ENCODE measurements at places on chromosomes 5 and 9.
A peak's percentile ranks its signal among the peaks of the same experiment; 100 is the strongest.

GRCh38 chr9:21812415-21812814, 10.0 kb downstream of the MTAP start:
- no peak for DNase-seq

DNA sequence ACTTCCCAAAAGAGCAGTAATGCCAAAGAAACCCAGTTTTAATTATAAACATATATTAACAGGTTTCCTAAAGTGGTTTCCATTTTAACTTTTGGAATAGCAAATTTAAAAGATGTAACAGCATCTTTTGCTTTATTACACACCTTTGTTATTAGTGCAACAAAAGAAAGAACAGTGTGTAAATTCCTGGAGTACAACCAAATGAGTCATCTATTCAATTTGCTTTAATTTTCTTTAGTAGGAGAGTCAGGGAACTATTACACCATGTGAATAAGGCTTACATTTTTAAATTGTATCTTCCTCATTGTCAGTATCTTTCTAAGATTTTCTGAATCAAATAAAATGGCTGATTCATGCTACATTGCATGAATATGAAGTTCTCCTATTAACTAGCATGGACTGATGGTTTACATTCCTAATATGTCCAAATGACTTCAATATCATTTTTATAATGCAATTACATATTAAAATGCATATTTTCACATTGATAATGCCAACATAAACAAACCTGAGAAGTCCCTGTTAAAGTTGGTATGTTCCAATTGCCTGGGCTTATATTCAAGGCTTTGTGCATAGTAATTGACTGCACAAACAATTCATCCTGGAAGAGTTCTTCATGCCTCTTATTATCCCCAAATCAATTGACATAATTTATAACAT, 22.5 kb downstream of the EDIL3 start:
- no peak for DNase-seq

- DNase-seq: no peak
Measured at GRCh38 chr9:109477258-109478050, 20.7 kb downstream of the PTPN3 start.

DNA sequence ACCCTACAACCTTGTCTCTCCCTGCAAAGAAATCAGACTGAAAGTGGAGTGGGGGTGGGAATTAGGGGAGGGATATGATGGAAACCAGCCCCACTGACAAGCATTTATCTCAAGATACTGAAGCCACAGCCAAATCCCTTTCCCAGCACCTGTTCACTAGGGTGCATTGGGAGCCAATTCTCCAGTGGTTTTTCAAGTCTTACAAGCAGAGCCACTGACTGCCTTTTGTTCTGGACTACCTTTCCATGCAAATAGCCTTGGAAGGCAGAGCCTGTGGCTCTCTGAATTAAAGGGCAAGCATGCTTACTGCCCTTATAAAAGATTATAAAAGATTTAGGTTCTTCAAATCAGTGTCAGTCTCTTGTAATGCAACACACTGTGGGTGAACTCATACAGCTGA, 8.8 kb upstream of the GGTA1 start:
- DNase-seq: no peak

GRCh38 chr9:116048081-116048480, 105.5 kb upstream of the PAPPA start:
- no peak for DNase-seq

DNA sequence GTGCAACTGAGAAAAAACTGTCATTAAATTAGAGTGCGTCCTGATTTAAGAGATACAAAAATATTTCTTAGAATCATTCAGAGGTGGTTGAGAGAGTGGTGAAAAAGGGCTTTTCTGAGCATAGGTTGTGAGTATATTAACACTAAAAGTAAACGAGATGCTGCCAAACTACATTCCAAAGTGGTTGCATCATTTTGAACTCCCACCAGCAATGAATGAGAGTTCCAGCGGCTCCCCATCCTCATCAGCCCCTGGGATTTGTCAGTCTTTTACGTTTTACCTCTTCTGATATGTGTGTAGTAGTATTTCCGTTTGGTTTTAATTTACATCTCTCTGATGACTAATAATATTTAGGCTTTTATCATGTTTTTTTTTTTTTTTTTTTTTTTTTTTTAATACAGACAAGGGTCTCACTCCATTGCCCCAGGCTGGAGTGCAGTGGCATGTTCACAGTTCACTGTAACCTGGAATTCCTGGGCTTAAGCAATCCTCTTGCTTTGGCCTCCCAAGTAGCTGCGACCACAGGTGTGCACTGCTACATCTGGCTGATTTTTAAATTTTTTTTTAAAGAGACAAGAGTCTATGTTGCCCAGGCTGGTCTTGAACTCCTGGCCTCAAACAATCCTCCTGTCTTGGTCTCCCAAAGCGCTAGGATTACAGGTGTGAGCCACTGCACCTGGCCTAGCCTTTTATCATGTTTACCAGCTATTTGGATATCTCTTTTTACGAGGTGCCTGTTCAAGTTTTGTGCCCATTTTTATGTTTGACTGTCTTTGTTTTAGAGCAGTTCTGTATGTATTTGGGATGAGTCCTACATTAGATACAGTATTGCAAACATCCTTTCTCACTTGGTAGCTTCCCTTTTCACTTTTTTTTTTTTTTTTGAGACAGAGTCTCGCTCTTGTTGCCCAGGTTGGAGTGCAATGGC, 17.0 kb downstream of the PRRT1B start:
- DNase-seq: no peak

DNA sequence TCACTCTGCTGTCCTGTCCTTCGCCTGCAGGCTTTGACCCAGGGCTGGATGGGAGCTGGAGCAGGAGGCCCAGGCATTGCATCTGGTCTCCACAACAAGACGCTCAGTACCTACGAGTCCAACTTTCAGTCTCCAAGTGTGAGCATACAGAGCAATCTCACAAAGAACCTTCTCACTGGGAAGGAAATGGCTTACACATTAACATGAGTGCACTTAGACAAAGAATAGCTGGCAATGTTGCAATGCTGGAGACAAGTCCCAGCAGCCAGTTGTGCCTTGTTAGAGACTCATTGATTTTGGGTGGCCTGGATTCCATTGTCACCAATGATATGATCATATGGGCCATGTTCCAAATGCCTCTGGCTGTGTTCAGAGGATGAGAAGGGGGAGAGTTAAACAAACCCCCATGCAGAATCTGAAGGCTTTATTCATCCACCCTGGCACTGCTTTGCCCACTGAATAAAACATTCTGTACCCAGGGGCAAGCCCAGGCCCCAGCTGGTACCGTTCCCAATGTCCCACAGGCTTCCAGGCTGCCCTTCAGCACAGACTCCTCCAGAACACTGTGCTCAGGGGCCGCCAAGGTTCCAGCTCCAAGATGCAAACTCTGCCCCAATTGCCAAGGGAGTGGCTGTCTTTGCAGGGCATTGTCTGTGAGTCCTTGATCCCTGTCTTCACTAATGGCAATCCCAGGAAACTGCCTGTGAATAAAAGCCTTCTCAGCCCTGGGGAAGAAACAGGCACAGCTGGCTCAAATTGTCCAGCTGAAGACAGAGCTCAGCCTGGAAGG, 185.5 kb downstream of the HSD17B3 start:
- DNase-seq: no peak

GRCh38 chr9:123353984-123354591, 1.9 kb upstream of the CRB2 start:
- no peak for DNase-seq

GRCh38 chr9:113556877-113557593, 93.5 kb downstream of the RGS3 start:
- no peak for DNase-seq

DNA sequence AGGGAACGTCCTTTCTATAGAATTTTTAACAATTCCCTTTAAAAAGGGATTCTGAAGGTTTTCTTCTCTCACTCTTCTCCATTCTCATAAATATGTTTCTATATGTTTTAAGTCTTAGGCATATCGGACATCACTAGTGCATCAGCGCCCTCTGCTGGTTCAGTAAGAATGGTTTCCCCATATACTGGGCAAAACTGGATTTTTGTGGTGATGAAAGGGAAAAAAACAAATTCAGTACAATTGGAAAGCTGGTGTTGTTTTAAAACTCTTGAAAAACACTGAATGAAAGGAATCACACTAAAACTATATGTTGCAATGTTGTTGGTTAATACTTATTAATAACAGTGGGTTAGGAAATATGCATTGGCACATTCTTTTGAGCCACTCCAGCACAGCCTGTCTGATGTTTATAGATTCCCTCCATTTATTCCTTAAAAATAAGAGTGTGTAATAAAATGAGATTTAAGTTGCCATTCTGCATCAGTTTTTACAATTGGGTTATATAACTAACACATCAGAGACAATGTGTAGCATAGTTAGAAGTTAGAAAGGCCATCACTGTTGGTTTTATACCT, 15.8 kb downstream of the CWC27 start:
- peak; percentile 49 for DNase-seq

DNA sequence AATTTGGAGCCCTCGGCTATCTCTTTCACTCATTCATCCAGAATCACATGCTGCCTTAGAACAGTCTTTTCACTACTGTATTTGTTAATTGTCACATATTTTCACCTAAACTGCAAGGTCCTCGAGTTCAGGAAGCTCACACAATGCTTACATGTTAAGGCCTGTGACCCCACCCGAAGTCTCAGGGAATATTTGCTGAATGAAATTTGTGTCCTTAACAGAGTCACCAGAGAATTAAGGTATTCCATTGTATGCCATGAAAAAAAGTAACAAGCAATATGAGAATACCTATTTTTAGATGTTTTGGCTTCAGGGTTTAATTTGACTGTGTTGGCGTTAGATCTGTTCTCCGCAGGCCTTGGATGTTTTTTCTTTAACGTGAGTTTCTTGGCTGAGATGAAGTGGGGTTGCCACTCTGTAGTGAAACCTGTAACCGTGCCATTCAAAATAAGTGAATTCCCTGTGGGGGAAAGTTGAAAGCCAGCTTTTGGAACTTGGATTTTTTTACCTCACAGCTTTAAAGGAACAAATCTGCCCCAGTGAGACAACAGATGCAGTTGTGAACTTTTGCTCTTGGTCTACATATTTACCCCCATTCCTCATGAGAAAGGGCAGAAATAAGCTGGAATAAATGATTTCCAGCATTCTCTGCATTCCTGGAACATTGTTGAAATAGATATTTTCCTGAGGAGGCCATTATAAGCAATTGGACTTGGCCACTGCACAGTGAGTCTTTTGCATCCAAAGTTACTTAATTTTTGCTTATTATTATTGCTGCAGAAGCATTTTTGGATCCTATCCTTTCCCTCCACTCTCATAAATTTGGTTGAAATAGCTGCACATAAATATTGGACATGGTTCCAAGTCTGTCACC, 35.9 kb upstream of the FBP1 start:
- DNase-seq: peak; percentile 66

DNA sequence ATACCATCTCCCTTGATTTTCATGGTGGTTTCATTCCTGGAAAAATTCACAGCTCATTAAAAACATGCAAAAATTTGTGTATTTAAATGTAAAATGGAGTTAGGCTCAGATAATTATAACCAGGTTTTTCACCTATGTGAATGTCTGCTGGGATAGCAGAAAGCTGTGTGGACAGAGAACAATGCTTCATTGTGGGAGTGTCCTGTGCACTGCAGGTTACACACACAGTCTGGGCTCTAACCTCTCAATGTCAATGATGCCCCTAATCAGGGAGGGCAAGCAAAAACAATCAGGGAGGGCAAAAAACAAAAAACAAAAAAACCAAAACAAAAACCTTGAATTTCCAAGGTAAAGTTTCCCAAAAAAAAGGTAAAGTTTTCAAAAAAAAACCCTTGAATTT, 158.9 kb upstream of the KLF9 start:
- no peak for DNase-seq

DNA sequence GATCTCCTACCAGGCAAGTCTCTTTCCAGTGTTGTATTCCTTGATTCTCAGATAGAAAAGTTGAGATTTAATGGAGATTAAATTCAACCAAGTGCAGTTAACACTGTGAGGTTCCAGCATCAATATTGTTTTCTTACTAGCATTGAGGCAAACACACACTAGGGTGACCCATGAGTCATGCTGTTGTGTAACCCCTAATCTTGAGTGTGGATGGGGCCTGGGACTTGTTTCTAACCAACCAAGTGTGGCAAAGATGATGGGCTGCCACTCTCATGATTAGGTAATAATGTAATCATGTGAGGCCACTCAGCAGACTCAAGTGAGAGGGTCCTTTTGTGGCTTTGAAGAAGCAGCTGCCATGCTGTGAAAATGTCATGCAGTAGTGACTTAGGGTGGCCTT, 394.2 kb downstream of the IRX2 start:
- DNase-seq: no peak

GRCh38 chr9:137985637-137986071, 108.1 kb downstream of the CACNA1B start:
- DNase-seq: no peak

DNA sequence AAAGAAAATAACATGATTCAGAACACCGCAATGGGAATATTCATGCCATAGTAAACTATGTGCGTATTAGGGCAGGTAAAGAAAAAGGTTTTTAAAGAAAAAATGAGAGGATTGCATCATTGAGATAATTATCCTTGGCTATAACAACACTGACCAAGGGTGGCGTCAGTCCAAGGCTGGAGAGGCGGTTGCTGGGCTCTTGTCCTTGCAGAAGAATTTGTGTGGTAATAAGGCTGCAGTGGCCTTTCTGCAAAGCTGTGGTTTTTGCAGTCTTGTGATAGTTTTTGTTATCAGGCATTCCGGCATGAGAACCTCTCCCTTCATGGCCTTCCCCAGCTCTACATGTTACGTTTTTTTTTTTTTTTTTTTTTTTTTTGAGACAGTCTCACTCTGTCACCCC, 14.0 kb downstream of the BOD1 start:
- DNase-seq: peak; percentile 57

GRCh38 chr5:157540707-157541446, 34.7 kb downstream of the ADAM19 start:
- no peak for DNase-seq

DNA sequence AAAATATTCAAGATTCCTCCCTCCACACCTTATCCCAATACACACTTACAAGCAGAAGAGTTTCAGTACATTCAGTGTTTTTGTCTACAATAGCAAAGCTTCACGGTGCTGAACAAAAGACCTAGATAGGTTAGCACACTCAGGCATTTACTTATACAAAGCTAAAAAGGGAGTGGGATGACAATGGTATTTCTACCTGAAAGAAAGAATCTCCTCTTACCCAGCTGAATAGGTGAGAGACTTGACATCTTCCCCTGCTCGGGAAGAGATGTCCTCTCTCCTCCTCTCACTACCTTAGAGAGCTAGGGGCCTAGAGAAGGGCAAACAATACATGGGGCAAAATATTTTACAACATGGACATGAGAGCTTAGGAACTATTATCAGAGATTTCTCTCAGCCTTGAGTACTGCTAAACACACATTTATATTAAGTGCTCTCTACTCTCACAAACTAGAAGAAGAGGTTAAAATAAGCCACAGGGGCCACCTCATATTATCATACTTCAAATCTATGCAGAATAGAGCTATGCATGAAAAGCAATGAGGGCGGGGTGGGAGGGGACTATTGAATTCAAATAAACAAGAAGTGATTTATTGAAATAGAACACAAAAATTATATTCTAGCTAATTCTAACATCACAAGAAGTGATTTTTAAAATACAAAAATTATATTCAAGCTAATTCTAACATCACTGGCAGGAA, 38.6 kb upstream of the RNF38 start:
- no peak for DNase-seq

DNA sequence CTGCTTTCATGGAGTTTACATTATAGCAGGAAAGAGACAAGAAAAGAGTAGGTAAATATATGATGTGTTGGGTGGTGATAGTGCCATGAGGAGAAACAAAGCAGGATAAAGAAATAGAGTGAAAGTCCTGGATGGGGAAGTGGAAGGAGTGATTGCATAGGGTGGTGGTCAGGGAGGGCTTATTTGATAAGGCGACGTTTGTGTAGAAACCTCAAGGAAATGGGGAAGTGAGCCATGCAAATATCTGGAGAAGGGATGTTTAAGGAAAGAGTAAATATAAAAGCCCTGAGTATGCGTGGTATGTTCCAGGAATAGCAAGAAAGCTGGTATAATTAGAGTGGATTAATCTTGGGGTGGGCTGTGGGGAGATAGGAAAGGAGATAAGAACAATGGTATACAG, 134.7 kb upstream of the SV2C start:
- DNase-seq: no peak
